CD8-positive, alpha-beta memory T cell (primary cell): ENCODE measurements at places on chromosomes 6 and 20. TPM values are rescaled to one million over a fixed set of nuclear protein-coding genes. Genes with fewer than 3 reads are reported as not detected.

DNA sequence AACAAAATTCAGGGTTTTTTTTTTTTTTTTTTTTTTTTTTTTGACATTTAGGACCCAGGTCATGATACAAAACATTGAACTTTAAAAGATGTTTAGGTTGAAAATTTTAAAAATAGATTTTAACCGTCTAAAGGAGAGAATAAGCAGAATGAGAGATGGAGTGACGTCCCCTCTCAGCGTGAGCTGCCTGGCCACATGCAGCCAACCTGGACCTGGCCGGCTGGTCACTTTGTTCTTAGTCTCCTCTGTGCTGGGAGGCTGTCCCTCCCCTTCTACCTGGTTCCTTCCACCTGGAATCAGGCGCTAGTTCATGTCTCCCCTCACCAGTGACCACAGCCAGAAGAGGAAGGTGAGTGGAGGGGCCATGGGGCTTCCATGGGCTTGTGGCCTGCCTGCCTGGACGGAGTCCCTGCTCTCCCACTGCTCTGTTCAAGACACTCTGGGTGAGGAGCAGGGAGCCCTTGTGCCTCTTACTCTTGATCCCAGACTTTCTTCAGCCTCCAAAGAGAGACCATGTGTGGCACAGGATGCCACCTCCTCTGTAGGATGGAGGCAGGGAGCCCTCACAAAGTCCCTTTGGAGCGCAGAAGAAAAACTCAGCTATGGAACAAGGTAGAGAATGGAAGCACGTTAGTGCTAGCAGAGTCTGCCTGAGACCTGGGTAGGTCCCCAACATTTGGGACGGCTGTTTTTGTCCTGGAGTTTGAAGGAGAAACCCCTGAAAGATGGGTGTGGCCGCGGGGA lies 31.7 kb downstream of the IRF4 start:
- no peak for DNase-seq

GRCh38 chr6:163232015-163232523 lies 182.4 kb upstream of the QKI start:
- no peak for DNase-seq

POLH gene
- 33.8 TPM for total RNA-seq

HS3ST5 gene
- total RNA-seq: not detected

SLC35D3 gene
- not detected for total RNA-seq
